ENCODE measurements at places on chromosomes 4 and X.
A peak's percentile ranks its signal among the peaks of the same experiment; 100 is the strongest.

DNA sequence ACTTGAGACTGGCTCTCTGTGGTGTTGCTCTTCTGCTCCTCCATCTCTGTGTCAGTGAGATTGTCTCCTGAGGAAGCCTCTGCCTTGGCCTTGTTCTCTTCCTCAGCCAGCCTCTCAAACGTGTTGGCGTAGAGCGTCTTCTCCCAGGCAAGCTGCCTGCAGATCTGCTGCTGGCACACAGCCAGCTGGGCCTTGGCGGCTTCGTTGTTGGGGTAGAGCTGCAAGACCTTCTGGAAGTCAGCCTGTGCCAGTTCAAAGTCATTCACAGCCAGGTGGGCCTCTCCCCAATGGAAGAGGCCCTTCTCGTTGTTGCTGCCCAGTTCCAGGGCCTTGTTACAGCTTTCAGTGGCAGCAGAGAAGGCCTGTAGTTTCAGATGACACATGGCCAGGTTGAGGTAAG, 159.1 kb downstream of the NDST3 start:
- no peak for DNase-seq

- DNase-seq, result no peak
Observed at GRCh38 chrX:103405009-103405333, 28.6 kb downstream of the BEX3 start.

DNA sequence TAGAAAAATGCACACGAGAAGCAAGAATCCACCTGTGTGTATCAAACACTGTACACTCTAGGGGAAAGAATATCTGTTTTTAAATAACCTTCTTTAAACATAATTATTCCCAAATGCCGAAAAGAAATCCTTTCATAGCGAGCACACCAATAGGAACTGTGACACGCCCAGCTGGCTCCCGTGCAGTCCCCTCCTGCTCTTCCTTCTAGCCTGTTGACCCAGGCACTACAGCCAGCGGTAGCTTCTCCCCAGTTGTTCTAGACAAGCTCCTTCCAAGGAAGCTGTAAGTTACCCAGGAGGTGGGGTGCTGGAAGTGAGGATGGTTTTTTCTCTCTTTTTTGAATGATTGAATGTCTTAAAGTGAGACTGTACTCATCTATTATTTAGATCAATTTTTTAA, 19.5 kb upstream of the NOCT start:
- no peak for DNase-seq

GRCh38 chr4:151604238-151604637, 156.6 kb downstream of the GATB start:
- peak; percentile 22 for DNase-seq

- DNase-seq, result no peak
Observed at GRCh38 chr4:100516225-100516624, 1.6 kb downstream of the EMCN start.

GRCh38 chr4:532588-533317, 33.7 kb downstream of the PIGG start:
- DNase-seq, result peak; percentile 49

- no peak for DNase-seq
Observed at GRCh38 chr4:19636451-19636850, 615.3 kb upstream of the SLIT2 start.

GRCh38 chr4:105155426-105155825, 8.8 kb downstream of the TET2 start:
- DNase-seq, result no peak

DNA sequence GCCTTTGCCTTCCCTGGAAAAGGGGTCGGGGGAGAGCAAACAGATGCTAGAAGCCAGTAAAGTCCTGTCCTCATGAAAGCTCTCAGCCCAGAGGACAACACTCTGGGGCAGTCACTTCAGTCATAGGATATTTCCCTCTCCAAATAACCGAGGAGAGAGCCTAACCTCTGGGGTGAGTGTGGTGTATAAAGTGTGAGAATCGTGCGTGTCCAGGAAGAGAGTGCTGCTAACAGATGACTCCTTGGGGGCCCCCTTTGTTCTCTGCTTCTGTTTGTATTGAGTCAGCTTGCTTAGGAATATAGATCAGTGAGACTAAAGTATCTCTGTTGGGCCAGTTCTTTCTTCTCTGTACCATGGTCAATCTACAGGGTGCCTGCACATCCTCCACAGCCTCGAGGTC, 247.2 kb downstream of the PALLD start:
- no peak for DNase-seq

- no peak for DNase-seq
Observed at GRCh38 chr4:112593438-112594133, 43.1 kb downstream of the ZGRF1 start.

DNA sequence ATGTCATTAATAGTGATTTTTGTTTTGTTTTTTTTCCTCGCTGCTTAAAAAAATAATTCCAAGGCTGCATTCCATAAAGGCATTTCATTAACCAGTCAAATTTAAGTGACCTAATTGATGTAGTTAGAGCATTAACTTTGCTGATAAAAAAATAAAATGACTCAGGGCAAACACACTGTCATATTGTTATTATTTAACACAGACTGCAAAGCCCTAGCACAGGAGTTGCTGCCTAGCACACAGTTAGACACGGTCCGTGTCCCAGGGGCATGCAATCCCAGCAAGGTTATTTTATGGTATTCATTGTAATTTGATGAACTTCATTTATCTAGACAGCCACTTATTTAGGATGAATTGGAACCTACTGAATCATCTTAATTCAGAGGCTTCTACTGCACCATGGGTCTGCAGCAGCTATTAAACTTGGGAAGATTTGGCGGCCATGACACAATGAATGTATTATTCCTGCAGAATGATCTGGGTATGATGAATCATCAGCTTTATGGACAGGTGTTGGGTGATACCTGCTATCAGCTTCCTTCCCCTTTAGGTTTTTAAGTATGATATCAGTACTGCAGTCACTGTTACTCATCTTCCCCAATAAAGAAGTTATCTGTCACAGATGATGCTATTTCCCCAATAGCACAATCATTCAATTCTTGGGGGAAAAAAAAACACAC, 182.7 kb downstream of the PPARGC1A start:
- no peak for DNase-seq

GRCh38 chrX:53990171-53990570, 54.1 kb downstream of the PHF8 start:
- DNase-seq, result no peak

- no peak for DNase-seq
Observed at GRCh38 chr4:166493924-166494345, 620.9 kb downstream of the TLL1 start.

DNA sequence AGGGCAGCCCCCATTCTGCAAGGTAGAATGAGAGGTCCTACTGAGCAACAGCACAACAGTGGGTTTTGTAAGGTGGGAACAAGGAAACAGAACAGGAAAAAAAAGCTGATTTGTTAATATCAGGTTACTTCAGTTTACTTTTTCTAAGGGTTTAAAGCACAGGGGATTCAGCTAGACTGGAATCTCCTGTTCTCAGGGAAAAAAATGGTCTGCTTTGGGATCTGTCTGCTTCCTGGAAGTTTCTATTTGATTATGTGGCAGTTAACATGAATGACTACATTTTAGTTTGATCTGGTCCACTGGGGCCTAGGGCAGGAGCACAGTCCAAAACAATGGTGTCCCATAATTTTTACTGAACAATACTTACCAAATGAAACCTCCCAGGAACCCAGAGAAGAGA, 104.6 kb downstream of the FBXW7 start:
- DNase-seq, result no peak

- no peak for DNase-seq
Observed at GRCh38 chr4:104425948-104426347, 68.7 kb downstream of the CXXC4 start.

GRCh38 chrX:41802958-41803357, 79.0 kb downstream of the GPR82 start:
- DNase-seq, result no peak

DNA sequence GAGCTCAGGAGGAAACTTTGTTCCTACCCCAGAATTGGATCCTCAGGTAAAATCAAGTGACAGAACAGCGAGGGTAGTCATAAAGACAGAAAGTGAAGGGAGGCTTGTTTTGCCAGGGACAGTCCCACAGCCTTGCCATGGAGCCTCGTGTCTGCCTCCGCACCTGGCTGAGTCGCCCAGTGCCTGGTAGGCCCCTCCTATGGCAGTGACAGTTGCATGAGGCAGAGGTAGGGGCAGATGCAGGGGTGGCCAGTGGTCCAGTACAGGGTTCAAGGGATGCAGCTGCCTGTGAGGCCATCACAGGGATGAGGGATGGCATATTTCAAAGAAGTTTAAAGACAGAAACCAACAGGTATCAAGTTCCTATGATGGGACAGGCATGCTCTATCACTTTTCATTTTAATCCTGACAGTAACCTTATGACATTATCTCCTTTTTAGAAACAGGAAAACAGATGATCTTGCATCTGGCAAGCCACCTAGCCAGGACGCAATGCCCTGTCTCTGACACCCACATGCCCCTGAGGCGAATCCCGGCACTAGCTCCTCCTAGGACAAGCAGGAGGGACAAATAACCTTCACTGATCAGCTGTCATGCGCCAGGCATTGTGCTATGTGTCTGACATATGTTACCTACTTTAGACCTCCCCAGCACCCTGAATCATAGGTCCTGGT, 127.4 kb upstream of the ENPP6 start:
- no peak for DNase-seq

DNA sequence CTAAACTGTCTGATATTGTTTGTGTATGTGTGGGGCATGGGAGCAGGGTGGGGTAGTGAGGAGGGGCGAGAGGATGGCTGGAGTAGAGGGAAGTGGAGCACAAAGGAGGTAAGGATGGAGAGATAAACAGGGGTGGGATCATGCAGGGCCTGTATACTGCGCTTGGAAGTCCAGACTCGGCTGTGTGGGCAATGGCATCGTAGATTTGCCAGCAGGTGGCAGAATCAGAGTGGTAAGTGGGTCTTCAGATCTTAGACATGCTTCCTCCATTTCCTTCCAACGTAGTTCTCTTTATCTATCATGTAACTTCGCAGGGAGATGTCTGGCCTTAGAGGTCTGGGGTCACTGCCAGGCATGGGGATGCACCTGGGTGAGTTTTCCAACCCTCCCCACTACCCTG, 155.5 kb downstream of the PDGFRA start:
- DNase-seq, result peak; percentile 18

DNA sequence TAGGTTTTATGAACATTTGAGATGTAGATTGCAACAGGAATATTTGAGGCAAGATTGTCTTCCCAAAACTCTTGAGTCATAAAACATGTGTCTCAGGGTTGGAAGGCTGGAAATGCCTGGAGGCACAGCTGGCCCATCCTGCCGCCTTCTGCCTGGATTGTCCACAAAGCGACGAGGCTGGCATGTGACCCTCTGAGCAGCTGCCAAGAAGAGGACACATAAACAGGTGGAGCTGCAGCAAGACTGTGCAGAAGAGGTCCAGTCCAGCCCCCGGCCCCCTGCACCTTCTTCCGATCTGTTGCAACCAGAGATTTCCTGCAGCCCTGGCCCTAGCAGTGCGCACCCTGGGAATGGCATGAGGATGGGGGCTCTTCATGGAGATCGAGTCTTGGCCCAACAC, 101.9 kb upstream of the BCOR start:
- DNase-seq, result no peak

GRCh38 chr4:68342134-68342533, 7.8 kb downstream of the YTHDC1 start:
- peak; percentile 41 for DNase-seq

DNA sequence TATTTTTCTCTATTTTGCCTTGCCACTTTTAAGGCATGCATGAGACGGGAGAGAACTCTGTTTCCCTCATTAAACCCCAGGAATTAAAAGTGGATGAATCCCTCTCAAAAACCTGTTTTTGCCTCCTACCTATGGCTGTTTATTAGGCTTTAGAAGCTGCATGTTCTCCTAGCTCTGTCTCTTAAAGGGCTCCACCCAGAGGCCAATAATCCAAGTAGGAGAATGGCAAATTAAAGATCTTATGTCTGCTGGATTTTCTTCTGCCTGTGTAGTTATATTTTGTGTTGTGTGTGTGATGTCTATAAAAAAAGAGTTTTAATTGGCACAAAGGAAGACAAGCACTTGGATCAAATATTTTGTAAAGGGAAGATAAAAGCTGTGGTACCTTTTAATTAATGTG, 32.4 kb downstream of the MAGEC1 start:
- DNase-seq, result no peak

- DNase-seq, result no peak
Observed at GRCh38 chr4:118141240-118141639, 107.0 kb downstream of the NDST3 start.

- peak; percentile 10 for DNase-seq
Observed at GRCh38 chr4:39933671-39934590, 43.8 kb downstream of the PDS5A start.

DNA sequence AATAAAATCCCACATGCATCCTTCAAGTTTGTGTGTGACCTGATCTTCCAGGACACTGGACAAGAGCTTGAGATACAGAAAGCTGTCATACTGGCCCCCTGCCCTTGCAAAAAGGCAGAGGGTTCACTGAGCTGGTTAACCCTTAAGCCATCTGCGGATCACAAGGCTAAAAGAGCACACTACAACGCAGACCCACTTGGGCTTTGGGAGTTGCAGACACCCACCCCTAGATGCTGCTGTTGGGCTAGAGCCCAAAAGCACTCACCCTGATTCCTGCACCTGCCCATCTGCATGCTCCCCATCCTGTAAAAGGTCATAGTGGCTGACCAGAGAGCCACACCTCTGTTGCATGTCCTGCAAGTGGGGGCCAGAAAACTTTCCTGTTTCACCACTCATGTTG, 51.1 kb downstream of the TXK start:
- no peak for DNase-seq

- DNase-seq, result peak; percentile 34
Observed at GRCh38 chr4:143773998-143774895, 73.8 kb upstream of the FREM3 start.

DNA sequence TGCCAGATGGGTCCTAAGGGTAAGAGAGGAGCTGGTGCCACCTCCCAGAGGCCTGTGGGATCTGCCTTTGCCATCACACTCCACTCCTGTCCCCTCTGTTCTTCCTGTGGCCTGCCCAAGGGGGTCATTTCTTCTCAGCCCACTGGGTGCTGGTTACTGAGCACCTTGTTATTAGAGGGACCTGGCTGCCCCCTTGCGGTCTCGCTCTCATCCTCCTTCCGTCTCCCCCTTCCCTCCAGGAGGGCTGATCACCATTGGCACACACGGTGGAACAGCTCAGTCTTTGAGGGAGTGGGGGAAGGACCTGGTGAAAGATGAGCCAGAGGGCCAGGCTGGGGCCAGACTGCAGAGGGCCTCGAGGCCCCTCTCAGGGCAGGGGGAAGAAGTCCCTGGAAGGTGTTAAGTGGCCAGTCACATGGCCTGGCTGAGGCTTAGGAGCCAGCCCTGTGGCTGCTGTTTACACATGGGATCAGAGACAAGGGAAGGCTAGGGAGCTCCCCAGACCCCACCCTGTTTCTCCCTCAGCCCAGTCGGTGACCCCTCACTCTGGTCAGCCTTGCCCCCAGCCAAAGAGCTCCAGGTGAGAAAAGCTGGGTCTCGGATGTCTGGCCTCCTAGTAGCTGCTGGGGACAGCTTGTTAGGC, 68.1 kb downstream of the MTMR1 start:
- DNase-seq, result no peak

- DNase-seq, result no peak
Observed at GRCh38 chr4:186400676-186401075, 134.7 kb downstream of the F11 start.

GRCh38 chrX:122641136-122641535, 542.9 kb upstream of the GRIA3 start:
- DNase-seq, result no peak

- no peak for DNase-seq
Observed at GRCh38 chr4:27790911-27791310, 930.3 kb downstream of the STIM2 start.
